ENCODE measurements at places on chromosomes 12 and 14. TPM values are rescaled to one million over a fixed set of nuclear protein-coding genes. Genes with fewer than 3 reads are reported as not detected.

Gene PRIMA1
- total RNA-seq, result 5.9 TPM

Gene GPR135
- 6.5 TPM for total RNA-seq

Gene FOXN4
- total RNA-seq, result not detected

Gene TMEM63C
- 0.55 TPM for total RNA-seq

Gene RHEBL1
- total RNA-seq, result not detected

DNA sequence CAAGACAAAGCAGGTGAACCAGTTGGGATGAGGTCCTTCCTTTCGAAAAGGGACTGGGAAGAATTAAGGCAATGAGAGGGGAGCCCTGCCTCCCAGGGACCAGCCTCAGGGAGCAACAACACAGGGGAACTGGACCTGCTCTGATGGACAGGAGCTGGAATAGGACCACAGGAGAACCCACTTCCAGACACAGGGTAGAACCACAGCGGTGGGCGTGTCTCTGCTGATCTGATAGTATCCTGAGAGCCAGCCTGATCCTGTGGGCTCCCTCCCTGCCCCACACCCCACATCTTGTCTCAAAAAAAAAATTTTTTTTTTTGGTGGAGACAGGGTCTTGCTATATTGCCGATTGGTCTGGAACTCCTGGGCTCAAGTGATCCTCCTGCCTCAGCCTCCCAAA is 13.6 kb upstream of the PLEK2 start:
- DNase-seq, result no peak

- no peak for DNase-seq
Observed at GRCh38 chr12:9041321-9041720, 52.0 kb downstream of the KLRG1 start.

DNA sequence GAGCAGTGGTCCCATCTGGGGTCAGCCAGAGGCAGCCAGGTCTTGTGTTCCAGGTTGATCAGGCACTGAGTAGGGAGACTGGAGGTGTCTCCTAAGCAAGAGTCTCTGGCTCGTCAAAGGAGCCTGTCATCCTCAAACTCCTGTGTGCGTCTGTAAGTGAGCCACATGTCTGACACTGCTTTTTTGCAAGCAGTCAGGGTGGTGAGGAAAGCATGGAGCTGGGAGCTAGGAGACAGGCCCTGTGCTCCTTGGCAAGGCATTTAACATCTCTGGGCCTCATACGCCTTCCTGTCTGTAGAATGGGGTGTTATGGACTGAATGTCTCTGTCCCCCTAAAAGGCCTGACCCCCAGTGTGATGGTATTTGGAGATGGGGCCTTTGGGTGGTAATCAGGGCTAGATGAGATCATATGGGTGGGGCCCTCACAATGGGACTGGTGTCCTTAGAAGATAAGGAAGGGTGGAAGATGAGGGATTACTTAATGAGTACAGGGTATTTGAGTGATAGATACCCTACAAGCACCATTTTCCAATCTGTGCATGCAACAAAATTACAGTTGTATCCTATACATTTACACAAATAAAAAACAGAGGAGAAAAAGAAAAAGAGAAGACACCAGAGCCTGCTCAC is 53.0 kb downstream of the ARL6IP4 start:
- no peak for DNase-seq

DNA sequence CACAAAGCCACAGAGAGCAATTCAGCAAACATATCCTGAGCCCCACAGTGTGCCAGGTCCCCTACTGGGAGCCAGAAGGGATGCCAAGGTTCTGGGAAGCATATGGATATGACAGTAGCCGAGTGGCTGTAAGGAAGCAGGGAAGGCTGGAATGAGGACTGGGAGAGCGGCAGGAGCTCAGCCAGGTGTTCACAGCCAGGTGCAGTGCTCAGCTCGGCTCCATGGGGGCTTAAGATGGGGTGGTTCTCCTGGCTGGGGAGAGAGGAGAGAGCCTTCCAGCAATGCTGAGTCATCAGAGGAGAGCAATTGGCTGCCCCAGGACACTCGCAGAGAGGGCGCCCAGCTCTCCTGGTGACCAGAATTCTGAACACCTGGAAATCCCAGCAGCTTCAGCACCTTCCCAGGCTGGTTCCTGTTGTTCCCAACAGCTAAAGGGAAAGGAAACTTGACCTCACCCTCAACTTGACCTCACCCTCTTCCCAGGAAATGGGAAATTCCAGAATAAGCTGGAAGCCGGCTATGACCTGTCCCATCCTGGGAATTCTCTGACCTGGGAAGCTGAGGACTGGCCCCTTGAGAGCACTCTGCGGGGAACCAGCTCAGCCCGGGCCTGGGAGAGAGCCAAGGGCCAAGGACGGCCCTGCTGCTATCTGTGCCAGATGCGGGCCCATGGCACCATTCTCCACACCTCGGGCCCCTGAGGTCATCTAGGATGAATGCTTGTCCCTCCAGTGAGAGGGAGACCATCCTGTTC is 34.6 kb downstream of the SLC6A12 start:
- DNase-seq, result no peak

DNA sequence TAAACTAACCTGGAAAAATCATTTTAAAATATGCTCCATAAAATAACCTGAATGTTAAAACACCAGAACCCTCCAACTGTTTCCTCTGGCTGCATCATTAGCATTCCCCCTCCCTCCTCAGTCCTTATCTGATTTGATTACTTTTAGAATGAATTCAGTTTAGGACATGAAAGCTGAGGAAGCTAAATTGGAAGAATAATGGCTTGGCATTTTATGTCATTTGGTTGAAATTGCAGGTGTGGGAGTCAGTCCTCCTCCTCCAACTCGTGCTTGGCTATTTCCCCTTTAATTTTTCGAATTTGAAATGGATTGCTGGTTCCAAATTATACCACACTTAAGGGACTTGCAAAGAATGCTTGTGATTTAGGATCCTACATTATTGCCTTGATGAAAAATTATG is 473.0 kb upstream of the STXBP6 start:
- DNase-seq, result no peak
